ENCODE measurements at places on chromosomes 4 and X.

GRCh38 chrX:154547245-154548027, at the start of gene IKBKG:
Gene IKBKG (plus strand): TSS chrX:154547620. CDS start chrX:154552003, 4,383 bp downstream.
- peak; percentile 84 for DNase-seq

GRCh38 chr4:55321707-55322264, 24.3 kb upstream of the SRD5A3 start:
- peak; percentile 39 for DNase-seq

GRCh38 chr4:144189121-144189520, 48.6 kb upstream of the GYPA start:
- no peak for DNase-seq

- DNase-seq = no peak
Observed at GRCh38 chr4:57193209-57193810, 83.1 kb upstream of the IGFBP7 start.

- no peak for DNase-seq
Observed at GRCh38 chr4:31557437-31557836, 837.3 kb downstream of the PCDH7 start.

DNA sequence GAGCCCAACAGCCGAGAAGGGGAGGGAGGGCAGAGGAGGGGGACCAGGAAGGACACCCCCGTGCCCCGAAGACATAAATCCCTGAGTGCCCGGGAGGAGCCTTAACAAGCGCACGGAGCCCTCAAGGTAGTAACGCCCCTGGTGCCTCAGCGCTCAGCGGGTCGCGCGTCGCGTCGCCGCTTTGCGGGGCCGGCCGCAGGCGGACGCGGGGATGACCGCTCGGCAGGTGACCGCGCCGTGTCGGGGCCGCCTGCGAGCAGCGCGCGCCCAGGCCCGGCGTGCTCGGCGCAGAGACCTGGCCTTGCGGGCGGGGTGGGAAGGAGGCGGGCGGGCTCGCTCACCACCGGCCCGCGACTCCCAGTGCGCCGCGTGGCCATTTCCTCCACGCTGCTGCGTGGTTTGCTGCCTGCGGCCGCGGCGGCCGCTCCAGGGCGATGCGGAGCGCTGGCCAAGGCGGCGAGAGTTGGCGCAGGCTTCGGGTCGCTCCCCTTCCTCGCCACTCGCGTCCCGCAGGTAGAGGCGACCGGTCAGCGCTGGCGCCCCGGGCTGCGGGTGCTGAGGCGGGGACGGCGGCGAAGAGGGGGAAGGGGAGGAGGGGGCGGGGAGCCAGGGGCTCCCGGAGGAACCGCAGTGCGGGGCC, 632 bp downstream of the CCSER1 start:
- DNase-seq = peak; percentile 1

GRCh38 chrX:15645266-15645665, 19.3 kb downstream of the CLTRN start:
- DNase-seq = no peak

DNA sequence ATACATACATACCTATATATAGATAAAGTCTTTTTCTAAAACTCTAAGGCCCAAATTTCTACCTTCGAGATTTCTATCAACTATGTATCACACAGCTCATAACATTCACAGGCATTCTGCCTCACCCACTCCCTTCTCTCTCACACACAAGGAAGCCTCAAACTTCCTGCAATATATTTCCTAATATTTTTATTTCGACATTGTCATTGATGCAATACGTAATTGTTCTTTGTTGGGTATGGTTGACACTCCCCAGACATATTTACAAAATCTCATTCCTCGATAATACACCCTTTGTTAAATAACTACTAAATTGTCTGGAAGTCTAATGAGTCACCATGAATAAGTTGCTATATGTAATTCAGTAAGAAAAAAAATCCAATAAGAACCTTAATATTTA, 143.5 kb downstream of the HNRNPD start:
- DNase-seq = no peak

GRCh38 chr4:169573889-169574288, 38.5 kb downstream of the NEK1 start:
- DNase-seq = no peak

GRCh38 chr4:74431113-74431826, 13.7 kb upstream of the AREG start:
- no peak for DNase-seq

- no peak for DNase-seq
Observed at GRCh38 chr4:183399616-183400015, 44.8 kb upstream of the CDKN2AIP start.

DNA sequence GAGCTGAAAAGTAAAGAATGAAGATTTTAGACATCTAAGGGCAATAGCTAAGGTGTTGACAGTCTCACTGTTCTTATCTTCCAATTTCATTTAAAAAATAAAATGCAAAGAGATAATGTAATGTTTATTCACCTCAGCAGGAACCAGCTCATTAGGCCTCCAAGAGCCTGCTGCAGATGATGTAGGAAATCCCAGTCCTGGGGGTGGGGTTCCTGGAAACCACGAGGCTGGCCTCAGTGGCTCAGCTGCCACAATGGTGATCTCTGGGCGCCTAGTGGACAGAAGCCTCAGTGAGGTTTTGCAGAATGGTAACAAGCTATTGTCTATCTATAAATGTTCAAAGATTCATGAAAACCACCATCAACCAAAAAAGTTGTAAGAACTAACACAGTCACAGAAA, 77.3 kb downstream of the RPS3A start:
- DNase-seq = no peak

- no peak for DNase-seq
Observed at GRCh38 chr4:126874533-126874932, 758.2 kb upstream of the INTU start.

DNA sequence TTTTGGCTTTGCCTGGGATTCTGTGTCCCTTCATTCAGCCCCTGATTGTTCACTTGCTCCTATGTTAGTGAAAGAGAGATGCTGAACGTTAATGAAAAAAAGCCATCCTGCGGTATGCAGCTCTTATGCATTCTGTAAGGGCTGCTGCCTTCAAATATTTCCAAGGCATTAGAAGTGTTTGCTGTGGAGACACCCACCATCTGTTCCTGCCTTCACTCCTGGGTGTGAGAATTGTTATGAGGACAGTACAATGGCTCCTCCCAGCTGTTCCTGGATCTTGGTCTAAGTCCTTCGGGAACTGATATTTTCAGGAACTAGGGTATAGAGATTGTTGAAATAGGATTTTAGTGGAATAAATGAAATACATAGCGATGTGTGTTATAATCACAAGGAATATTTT, 427.1 kb upstream of the FAM47C start:
- no peak for DNase-seq

- no peak for DNase-seq
Observed at GRCh38 chrX:72269671-72270251, 7.3 kb downstream of the RPS4X start.

GRCh38 chr4:154877110-154877760, 96.2 kb downstream of the RBM46 start:
- no peak for DNase-seq

DNA sequence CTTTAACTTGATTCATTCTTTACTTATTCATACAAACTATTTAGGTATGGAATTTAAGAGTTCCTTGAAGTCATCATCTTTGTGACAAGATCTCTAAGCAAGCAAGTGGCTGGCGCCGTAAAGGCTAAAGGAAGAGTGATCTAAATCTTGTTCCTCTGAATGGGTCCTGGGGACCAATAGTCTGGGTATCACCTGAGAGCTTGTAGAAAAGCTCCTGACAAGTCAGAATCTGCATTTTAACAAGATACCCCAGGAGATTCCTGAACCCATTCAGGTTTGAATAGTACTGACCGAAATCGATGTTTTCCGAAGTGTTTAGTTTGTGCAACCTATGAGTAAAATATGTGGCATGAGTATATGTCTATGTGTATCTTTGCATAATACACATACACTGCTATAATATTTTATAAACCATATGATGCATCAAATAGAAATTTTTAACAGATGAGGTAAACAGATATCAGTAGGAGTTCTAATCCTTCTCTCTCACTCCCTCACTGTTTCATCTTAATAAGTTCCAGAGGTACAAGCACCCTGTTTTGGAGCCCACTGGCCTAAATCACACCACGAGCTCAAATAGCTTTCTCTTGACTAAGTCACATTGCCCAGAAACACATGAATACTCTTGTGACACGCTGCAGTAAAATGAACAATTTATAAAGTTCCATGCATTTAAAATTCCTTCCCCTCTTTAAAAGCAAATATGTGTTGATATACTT, 170.0 kb downstream of the RELL1 start:
- DNase-seq = no peak

DNA sequence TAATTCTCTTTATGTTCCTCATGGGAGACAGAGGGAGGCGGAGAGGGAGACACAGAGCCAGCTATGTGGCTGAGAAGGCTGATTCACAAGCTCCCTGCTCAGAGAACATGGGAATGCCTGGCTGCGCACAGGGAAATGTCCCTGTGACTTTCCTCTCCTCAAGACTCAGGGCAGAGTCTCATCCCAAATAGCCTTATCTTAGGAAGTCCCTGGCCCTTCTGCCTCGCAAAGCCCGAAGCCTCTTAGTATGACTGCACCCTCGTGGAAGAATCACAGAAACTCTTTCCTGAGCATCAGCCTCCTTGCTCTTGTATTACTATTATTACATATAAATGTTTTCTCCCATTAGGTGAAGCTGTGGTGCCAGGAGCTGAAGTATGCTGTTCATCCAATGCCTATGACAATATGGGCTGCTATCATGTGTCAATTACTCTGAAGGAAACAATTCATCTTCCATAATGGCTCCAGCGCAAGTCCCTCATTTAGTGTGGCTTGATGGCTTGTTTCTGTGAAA, 230.5 kb downstream of the MGST2 start:
- no peak for DNase-seq

DNA sequence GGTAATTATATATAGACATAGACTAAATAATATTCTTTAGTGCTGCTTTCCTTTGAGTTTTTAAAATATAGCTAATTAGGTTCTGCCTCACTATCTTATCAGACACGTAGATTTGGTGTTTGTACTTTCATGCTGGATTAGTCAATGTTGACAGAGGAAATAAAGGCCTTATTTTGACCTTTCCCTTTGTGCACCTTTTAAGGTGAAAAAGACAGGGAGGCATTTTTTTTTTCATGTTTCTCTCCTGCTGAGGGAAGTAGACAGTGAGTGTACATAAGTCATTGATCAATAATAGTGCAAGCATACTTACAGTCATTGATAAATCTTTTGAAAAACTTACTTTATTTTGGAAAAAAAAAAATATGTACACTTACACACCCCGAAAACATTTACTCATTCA, 467.8 kb downstream of the GRXCR1 start:
- no peak for DNase-seq

Data from activated T-cell treated with anti-CD3 and anti-CD28 coated beads for 48 hours (primary cell).